Activated CD4-positive, alpha-beta T cell treated with anti-CD3 and anti-CD28 coated beads, Interleukin-2, amount 10 ng/mL, durations not matched to agents 24 days and 14 days (primary cell): ENCODE measurements at places on chromosomes 4 and X. TPM values are rescaled to one million over a fixed set of nuclear protein-coding genes. Genes with fewer than 3 reads are reported as not detected.

DNA sequence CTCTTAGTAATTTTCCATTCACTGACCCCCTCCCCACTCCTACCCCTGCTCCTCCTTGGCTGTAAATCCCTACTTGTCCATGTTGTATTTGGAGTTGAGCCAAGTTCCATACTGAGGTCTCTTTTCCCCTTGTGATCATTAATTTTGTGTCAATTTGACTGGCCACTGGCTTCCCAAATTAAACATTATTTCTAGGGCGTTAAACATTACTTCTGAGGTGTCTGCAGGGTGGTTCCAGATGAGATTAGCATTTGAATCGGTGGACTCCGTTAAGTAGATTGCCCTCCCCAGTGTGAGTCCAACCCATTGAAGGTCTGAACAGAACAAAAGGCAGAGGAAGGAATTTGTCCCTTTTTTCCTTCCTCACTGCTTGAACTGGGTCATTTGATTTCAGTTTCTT lies 25.7 kb downstream of the SLC39A8 start:
- H3K27ac ChIP-seq, result no peak overlapping the region
- H3K36me3 ChIP-seq, result peaks cover 34% of the 10 kb centered on the region
- DNase-seq, result peak; percentile 33
- no peak overlapping the region for H3K4me3 ChIP-seq
- no peaks in the 10 kb centered on the region for H3K27me3 ChIP-seq
- peaks cover 31% of the 10 kb centered on the region for H3K4me1 ChIP-seq

DNA sequence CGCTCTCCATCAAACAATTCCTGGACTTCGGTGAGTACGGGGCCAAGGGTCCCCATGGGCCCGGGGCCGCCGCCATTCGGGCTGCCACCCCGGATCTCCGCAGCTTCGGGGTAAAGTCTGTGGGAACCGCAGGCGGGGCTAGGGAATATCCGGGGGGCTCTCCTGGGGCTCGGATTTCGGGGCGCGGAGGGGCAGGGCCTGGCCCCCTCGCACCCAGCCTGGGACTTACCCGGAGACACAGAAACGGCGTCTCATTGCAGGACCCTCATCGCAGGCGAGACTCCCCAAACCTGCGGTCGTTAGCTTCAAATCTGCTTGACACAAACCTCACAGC lies 413 bp downstream of the PDK3 start:
- H3K36me3 ChIP-seq, result no peaks in the 10 kb centered on the region
- H3K27me3 ChIP-seq, result no peaks in the 10 kb centered on the region
- peak overlapping the region; percentile 62 for H3K27ac ChIP-seq

DNA sequence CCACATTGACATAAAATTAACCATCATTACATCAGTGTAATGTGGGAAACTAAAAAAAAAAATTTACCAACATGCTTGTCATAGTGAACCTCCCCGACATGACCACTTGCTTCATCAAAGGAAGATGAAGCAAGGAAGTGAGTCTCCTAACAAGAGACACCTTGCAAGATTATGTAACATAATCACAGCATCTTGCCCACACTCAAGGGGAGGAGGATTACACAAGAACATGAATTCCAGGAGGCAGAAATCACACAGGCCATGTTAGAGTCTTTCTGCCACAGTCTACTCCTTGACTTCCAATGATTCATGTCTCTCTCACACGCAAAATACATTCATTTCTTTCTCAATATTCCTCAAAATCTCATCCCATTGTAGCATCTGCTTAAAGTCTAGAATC lies 93.3 kb downstream of the AKAP4 start:
- no peak for DNase-seq
- H3K4me1 ChIP-seq, result no peaks in the 10 kb centered on the region
- no peak overlapping the region for H3K4me3 ChIP-seq
- no peaks in the 10 kb centered on the region for H3K36me3 ChIP-seq
- no peak overlapping the region for H3K27ac ChIP-seq

TMEM255A gene
- total RNA-seq, result not detected in 2 replicates
